ENCODE measurements at places on chromosomes 2 and 18.

- no peak for DNase-seq
These were observed 152.9 kb downstream of the PXDN start for GRCh38 chr2:1591461-1591770.

DNA sequence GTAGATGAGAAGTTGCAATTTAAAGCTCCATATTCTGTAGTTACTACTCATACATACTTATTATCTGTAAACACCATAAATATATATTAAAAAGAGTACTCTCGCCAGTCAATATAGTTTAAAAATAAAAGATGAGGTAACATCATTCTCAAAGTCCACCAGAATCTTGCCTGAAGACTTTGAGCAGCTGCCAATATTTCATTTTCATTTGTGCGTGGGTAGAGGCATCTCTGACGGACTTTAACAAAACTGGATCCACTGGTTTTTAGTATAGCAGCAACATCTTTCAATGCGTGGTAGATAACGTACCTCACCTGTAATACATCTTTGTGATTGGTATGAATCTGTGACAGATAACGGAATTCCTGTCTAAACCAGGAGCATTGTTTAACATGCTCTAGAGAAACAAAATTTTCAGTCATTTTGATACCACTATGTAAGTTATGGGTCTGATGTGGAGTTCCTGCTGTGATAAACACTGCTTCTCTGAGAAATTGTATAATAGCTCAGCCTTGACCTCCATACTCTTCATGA is 45.0 kb downstream of the WDR75 start:
- no peak for DNase-seq

DNA sequence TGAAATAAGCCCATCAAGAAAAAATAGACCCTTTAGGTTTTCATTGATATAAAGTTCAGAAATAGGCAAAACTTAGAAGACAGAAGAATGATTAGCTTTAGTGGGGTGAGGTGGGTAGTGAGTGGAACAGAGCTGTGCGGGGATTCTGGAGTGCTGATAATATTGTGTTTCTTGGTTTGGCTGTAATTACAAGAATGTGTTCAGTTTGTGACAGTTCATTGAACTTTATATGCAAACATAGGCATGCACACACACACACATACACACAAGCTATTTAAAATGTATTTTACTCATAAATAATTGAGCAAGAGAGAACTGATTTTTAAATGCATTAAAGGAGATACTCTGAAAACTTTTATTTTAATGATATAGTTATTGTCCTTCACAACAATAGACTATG is 17.1 kb downstream of the ARHGAP15 start:
- no peak for DNase-seq

DNA sequence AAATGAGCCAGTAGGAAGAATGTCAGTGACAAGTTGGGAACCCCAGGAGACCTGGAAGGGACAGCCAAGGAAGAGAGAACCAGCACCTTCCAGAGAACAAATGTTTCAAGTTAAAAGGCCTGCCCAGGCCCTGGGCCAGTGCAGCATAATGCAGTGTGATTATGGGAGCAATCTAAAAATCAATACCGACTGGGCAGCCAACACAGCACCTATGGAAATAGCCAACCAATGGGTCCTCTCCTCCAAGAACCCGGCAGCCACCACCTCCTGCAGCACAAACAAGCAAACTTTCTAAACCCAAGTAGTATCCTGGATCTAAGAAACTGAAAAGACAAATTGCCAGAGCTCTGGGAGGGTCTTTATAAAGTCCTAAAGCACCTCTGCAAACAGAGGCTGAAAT is 71.7 kb downstream of the CLHC1 start:
- DNase-seq = no peak

DNA sequence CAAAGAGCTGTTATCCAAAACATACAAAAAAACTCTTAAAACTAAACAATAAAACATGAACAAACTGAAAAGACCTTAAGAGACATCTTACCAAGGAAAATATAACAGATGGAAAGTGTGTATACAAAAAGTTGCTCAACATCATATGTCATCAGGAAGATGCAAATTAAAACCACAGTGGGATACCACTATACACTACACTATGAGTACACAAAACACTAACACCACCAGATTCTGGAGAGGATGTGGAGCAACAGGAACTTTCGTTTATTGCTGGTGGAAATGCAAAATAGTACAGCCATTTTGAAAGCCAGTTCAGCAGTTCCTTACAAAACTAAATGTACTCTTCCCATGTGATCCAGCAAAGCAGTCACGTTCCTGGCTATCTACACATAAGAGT is 221.4 kb downstream of the CMPK2 start:
- DNase-seq = no peak

DNA sequence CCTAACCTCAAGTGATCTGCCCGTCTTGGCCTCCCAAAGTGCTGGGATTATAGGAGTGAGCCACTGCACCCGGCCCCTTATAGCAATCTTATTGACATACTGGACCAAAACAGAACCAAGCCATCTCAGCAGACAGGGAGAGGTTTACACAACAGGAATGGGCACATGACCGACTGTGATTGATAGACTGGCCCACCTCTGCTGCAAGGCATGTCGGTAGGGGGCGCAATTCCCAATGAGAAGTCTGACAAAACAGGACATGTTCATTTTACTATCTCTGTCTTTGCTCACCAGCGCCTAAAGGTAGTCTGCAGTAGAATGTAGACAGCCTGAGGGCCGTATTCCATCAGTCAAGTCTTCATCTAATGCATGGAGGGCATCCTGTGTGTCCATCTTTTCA is 2.0 kb downstream of the LYPD6B start:
- no peak for DNase-seq

DNA sequence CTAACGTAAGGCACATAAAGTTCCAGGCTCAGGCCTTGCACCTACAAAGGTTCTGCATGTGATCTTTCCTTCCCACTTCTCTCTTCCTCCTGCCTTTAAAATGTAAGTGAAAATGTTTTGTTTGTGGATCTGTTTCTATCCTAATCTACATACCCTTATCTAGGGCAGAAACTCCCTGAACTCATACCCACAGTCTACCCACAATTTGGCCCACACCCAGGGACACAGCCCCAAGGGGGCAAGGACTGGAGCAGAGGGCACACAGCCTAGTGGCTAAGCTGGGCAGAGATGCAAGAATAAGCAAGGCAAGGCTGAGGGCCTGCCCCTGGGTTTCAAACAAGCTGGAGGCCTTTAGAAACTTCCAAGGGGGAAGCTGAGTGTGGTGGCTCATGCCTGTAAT is 71.0 kb downstream of the HS1BP3 start:
- no peak for DNase-seq

GRCh38 chr2:48529676-48530032 is 300 bp upstream of the STON1 start:
- DNase-seq = no peak

- no peak for DNase-seq
These were observed 2.1 kb downstream of the SERTAD2 start for GRCh38 chr2:64651590-64651989.

- no peak for DNase-seq
These were observed 134.5 kb downstream of the LRRTM1 start for GRCh38 chr2:80169811-80170594.

DNA sequence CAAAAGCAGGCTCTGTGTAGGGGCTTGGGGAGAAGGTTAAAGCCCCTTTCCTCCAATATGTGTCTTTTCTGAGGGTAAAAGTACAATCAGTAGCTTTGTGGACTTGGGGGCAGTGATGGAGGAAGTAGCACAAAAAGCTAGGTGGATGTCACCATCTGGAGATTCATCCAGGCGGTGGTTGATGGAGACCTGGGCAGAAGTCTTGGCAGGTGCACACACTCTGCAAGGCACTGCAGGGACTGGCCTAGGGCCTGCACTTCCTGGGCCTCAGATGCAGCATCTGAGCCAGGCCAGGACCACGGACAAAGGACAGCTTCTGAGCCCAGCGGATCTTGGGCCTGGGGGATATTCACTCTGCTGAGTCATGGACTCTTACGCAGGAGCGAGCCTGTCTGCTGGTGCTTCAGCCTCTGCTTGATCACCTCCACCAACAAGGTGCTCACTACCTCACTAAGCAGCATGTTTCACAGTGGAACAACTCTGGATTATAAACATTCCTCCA is 391.1 kb downstream of the TNS1 start:
- no peak for DNase-seq

DNA sequence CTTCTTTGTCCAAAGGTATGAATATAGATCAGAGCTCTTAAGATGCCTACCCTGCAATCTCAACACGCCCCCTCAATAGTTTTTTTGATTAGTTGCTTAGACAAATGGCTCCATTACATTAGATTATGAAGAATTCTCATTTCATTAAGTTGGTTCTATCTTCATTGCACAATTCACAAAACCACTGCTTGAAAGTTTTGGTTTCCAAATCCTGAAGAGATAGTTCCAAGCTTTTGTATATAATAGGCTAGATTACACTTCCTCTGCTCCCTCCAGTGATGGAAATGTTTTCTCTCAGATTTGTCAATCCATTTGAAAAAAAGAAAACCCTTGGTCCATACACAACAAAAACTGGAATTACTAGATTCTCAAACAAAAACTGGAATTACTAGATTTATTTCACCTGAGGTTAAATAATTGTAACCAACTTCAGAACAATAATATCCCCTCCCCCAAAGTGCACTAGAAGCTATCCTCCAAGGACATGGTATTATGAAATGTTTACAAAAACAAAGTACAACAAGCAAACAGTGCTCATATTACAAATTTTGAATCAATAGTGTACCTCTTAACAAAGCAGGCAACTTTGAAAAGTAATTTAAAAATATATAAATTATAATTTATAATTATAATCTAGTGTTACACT is 6.8 kb upstream of the TLK1 start:
- no peak for DNase-seq

- no peak for DNase-seq
These were observed 2.6 kb downstream of the RAD51AP2 start for GRCh38 chr2:17515652-17516051.

- no peak for DNase-seq
These were observed 352.4 kb downstream of the LRP1B start for GRCh38 chr2:141778315-141778835.

DNA sequence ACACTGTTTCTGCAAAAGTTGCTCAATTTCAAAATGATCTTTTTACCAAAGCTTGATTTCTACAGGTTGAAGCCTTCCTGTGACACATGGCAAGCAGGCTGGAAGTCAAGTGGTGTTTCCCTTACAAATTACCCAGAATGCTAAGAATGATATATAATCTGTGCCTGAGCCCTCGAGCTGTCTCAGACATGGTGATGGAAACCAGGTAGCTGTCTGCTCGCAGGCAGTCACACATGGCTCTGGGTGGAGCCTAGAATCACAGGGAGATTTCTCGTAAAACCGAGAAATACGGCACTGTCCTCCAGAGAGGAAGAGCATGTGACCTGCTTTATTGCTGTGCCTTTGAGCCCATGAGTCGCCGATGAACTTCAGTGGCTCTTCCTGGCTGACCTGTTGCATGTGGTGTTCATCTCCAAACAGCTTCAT is 392.9 kb downstream of the ZNF521 start:
- DNase-seq = no peak

DNA sequence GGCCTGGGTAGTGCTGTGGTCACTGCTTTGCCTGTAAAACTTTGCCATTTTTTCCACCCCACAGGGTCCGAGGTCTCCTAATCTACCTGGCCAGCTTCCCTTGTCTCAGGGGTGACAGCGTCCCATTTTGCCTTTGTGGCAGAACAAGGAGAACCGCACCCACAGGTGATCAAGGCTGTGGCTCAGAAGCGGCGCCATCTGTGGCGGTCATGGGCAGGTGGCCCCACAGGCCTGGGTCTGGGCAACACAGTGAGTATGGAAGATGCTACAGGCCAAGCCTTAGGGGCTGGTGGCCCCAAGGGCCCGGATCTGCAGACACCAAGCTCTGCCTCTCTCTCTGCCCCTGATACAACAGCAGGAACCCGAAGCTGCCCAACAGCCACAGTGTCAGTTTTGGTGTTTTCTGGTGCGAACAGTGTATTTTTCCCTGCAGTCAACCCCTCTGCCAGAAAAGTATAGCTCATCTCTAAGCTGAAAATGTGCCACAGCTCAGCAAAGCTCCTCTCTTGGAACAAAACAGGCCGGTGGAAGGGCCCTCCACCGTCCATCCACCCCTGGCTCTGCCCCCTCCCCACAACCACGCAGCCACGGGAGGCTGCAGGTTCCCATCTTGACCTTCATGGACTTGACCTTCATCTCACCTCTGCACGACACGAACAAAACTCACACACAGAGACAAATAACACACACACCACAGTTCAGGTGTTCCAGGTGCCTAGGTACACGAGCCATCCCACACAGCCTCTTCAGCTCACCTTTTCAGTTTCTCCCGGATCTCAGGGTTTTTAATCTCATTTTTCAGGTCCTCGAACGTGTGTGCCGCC is 96.7 kb downstream of the PXDN start:
- DNase-seq = no peak

- no peak for DNase-seq
These were observed 419.9 kb downstream of the TGIF1 start for GRCh38 chr18:3869848-3870247.

GRCh38 chr2:60148716-60149115 is 404.7 kb downstream of the BCL11A start:
- no peak for DNase-seq

GRCh38 chr2:212901604-212902275 is 249.7 kb downstream of the IKZF2 start:
- no peak for DNase-seq

DNA sequence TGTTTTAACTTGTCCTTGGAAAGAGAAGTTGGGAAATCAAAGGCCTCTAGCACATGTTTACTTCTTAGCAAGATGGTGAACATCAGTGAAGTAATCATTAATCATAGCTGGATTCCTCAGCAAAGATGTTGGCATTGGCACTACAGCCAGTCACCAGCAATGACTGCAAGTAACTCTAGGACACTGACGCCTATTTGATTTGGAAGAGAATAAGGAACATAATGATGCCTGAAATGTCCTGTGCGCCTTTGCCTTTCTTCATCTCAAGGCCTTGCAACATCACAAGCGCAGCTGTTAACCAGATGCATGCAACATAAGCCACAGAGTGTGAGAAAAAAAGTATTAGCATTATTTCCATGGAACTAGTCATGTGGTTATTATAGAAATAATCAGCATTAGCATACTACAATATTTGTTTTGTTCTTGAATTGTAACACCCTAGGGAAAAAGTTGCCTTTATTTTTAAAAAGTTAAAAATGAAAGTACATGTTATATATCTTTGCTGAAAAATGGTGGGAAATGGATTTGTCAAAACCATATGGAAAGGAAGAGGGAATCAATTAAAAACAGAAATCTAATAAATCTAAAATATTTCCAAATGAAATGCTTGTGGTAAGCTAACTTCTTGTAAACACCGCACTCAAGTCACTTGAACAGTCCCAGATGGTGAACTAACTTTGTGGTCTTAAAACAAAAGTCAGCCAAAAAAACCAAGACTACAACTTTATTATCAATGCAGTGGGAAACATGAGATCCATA is 55.6 kb downstream of the THADA start:
- DNase-seq = no peak

DNA sequence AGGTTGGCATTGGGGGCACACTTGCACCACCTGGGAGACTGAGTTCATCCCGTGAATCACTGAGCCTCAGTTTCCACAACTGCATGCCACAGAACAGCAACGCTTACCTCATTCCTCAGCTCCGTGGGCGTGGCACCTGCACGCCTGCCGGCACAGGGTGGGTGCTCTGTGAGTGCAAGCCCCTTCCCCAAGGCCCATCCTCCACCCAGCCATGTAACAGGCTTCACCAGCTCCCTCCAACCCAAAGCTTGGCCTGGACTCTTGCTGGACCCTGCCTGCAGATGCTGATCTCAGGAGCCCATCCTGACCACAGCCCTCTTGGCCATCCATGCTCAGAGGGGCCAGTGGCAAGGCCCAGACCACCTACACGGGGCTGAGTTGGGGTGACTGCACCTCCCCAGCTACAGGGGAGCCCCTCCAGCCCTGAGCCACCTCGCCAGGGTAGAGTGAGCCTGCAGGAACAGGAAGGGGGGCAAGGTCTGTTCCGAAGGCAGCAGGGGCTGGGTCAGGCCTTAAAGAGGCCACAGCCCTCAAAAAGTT is 1.8 kb downstream of the PRLH start:
- DNase-seq = no peak

Data from ecto neural progenitor cell (in vitro differentiated cells).